ENCODE measurements at places on chromosomes 3 and 15. TPM values are rescaled to one million over a fixed set of nuclear protein-coding genes. Genes with fewer than 3 reads are reported as not detected.
A peak's percentile ranks its signal among the peaks of the same experiment; 100 is the strongest.

- no peak for DNase-seq
Measured at GRCh38 chr3:146502887-146503460, 33.6 kb upstream of the PLSCR2 start.

DNA sequence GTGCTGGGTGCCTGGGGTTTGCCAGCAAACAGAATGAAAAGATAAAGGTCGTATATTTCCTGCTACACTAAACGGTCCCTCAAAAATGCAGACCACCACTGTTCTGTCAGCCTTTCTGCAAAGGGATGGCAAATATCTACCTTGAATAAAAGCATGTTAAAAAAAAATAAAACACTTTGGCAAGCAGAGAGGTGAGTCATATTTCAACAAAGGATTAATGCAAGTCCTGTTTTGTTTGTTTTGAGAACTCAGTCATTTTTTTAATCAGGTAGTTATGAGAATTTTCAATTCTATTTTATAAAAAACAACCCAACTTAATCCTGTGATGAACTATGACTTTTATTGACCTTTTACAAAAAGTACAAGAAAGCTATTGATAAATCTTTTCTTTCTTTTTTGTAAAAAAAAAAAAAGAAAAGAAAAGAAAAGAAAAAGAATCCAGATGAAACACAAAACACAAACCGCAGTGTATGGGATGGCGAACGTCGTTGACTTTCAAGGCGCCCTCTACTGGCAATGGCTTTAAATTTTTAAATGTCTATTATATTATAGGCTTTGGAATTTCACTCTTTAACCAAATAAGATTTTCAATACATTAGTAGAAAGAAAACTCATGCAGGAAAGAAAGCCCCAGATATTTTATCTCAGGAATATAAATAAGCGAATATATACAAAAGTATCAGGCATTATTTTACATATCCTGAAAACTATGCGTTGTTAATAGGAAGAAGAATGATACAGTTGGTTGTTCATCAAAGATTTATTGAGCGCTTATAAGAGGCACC, 87.8 kb downstream of the NCEH1 start:
- DNase-seq = no peak

GRCh38 chr15:26766262-26766661, 6.6 kb downstream of the GABRB3 start:
- DNase-seq = no peak

DNA sequence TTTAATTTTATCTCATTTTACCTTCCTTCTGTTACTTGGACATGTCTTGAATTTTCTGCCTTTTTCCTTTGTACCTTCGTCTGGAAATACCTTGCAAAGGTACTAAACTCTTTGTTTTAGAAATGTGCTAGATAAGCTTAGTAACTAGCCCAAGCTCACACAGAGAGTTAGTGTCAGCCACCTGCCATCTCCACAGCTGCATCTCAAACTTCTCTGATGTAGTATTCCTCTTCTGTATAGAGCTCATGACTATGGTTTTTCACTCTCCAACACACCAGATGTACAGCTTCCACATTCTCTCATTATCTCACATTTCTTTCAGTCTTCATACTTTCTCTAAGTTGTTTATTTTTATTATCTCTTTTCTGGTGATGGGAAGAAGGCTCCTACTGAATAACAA, 516.6 kb upstream of the ROBO2 start:
- no peak for DNase-seq

GRCh38 chr3:16239086-16239770, 25.5 kb downstream of the DPH3 start:
- no peak for DNase-seq

DNA sequence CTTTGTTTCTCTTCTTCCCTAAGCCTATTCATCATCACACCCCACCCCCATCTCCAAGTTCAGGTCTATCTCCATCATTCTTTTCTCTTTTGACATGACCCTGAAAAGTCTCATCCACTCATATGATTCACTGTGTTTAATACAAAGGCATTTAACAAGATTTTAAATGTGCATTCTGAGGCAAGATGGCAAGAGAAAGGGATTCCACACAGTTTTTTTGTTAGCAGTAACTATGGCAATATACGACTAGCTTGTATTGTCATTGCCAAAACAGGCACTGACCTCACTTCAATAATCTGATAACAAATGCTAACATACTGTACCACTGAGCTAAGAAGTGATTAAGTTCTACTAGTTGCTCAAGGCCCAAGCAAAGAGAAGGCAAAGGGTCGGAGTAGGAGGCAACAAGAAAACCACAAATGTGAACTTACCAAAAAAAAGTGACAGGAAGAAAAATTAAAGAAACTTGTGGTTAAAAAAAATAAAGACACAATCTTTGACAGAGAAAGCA, 53.2 kb downstream of the FBN1 start:
- no peak for DNase-seq

- DNase-seq = peak; percentile 66
Measured at GRCh38 chr3:46934498-46935167, 41.9 kb downstream of the CCDC12 start.

DNA sequence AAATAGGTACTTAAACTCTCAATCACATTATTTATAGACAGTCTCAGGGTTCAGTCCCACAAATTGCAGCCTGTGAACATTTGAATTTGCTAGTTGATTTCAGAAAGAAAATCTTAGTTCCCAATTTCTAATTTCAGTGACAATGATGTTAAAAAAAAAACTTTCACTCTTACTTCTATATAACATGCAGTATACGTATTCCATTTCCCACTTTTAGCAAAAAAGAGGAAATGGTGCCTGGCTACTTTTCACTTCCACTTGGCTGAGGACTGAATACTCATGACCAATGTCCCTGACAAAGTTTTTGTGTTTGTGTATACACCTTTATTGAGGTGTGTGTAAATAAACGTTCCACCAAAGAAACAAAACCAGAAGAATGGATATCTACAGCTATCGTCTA, 32.1 kb upstream of the XCR1 start:
- no peak for DNase-seq

DNA sequence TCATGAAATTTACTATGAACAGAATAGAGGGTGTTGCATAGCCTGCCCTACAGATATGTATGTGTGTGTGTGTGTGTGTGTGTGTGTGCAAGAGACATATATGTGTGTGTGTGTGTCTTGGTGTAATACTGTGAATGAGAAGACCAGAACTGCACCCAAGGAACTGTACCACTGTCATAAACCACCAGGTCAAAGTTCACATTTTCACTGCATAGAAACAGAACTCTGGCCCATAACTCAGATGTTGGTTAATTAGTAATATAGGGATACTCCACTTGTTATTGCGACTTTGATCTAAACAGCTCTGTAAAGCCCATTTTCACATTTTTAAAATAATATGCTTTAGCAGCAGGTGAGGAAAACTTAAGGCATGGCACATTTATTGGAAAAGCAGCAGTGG, 111.8 kb downstream of the IGF2BP2 start:
- DNase-seq = no peak

- DNase-seq = no peak
Measured at GRCh38 chr3:101988596-101988995, 139.3 kb downstream of the NFKBIZ start.

DNA sequence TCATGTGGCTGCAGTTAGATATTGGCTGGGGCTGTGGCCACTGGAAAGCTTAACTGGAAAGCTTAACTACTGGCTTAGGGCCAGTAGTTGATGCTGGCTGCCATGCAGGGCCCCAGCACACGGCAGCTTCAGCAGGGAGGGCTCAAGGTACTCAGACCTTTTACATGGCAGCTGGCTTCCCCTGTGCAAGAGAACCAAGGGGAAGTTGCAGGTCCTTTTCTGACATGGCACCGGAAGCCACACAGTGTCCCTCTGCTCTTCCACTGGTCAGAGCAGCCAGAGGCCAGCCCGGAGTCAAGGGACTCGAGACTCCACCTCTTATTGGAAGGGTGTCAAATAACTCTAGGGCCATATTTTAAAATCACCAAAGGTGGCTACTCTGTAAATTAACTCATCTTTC, 24.5 kb downstream of the CCR9 start:
- DNase-seq = no peak

GRCh38 chr3:6771171-6771570, 89.7 kb upstream of the GRM7 start:
- no peak for DNase-seq

GRCh38 chr15:83106994-83107840, at the start of gene TM6SF1:
Gene TM6SF1 (plus strand): TSS chr15:83107645. CDS start chr15:83107681, 36 bp downstream.
- no peak for DNase-seq

GRCh38 chr3:86661817-86662216, 329.1 kb downstream of the VGLL3 start:
- DNase-seq = no peak

DNA sequence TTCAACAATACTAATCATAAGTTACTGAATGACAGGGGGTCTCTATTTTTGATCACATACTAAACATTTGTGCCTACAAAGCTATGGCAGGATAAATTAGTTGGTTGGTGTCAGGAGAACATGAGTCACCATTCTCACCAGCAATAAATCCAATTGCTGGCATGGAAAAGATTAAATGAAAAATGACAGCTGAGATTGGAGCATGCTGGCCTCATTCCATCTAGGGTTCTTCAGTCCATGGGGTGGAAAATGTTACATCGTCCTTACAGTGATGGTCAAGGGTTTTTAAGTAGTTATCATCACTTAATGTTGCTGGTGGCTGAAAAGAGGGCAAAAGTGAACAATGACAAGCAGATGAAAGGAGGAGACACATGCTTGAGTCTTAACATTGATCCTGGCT, 180.1 kb upstream of the BCL6 start:
- no peak for DNase-seq

GRCh38 chr15:84831028-84831427, 13.9 kb downstream of the ALPK3 start:
- DNase-seq = no peak

- no peak for DNase-seq
Measured at GRCh38 chr3:62724503-62724902, 150.7 kb downstream of the CADPS start.

DNA sequence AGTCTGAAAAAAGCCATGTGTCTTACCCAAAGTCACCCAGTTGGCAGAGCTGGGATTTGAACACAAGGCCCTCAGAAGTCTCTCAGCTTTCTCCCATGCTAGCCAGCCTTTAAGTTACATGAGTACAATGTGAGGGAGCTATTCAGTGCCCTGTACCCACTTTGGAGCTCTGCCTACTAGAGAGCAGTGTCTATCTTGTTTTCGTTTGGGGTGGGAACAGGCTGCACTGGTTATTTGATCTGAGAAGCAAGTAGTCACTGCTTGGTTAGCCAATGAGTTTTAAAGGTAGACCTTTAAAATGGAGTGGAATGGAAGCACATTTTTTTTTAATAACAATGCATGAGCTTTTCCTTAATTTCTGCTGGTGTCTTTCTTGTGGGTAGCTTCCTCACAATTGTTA, 231.1 kb upstream of the BHLHE40 start:
- no peak for DNase-seq

- no peak for DNase-seq
Measured at GRCh38 chr3:157410945-157411344, 25.7 kb upstream of the PTX3 start.

GRCh38 chr3:150232992-150233451, 175.1 kb upstream of the TSC22D2 start:
- no peak for DNase-seq

GRCh38 chr15:52143873-52144272, 31.3 kb upstream of the BCL2L10 start:
- no peak for DNase-seq

DNA sequence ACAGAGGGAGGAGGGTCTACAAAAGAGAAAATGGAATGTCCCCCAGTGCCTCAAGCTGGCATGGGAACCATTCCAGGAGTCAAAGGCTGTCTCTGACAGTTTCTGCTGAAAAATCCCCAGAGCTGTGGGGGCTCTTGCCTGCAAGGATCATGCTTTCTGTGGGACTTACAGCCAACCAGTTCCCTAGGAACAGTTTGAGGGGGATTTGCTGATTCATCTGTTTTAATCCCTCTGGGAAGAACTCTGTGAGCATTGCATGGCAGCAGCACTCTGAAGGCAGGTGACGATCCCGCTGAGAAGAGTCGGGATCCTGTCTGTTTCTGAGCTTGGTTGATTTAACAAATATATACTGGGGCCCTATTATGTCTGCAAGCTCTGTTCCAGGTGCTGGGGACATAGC, 176.0 kb downstream of the SSR3 start:
- no peak for DNase-seq

- DNase-seq = peak; percentile 88
Measured at GRCh38 chr3:45226206-45226915, at the start of gene TMEM158. Gene TMEM158 (minus strand): TSS chr3:45226287. CDS start chr3:45226027, 260 bp downstream.

- DNase-seq = no peak
Measured at GRCh38 chr15:23860290-23861245, 173.5 kb upstream of the NDN start.

- peak; percentile 71 for DNase-seq
Measured at GRCh38 chr3:67558426-67558825, 96.0 kb downstream of the SUCLG2 start.

- DNase-seq = no peak
Measured at GRCh38 chr3:63405882-63406281, 127.8 kb downstream of the SYNPR start.

GRCh38 chr3:134527037-134527436, 41.2 kb downstream of the CEP63 start:
- no peak for DNase-seq

- DNase-seq = no peak
Measured at GRCh38 chr3:56985878-56986277, 74.6 kb upstream of the SPATA12 start.

- no peak for DNase-seq
Measured at GRCh38 chr15:75928680-75929608, 25.3 kb downstream of the FBXO22 start.

DNA sequence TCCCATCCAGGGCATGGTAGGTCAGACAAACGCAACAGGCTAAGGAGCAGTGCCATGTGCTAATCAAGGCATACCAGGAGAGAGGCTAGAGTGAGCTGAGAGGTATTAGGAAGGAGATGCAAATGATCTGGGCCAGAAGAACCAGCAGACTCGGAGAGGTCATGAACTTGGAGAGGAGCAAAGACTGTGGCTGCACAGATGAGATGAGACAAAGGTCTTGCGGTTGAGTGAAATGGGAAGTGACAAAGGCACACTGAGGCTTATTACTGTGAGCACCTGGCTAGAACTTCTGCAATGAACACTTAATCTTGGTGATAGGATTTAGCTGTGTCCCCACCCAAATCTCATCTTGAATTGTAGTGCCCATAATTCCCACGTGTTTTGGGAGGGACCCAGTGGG, 380.2 kb downstream of the ULK4 start:
- no peak for DNase-seq

HHLA2 gene
- total RNA-seq = not detected

CSTA gene
- not detected for total RNA-seq

CDAN1 gene
- 7.6 TPM for total RNA-seq

SLC28A2 gene
- total RNA-seq = not detected

DUOXA1 gene
- total RNA-seq = 0.55 TPM

HCN4 gene
- not detected for total RNA-seq

PODXL2 gene
- total RNA-seq = 2.0 TPM

TEX55 gene
- total RNA-seq = not detected

KCNAB1 gene
- total RNA-seq = 1.8 TPM

CATSPER2 gene
- 3.8 TPM for total RNA-seq

CX3CR1 gene
- 0.28 TPM for total RNA-seq

SCAANT1 gene
- not detected for total RNA-seq

TM6SF1 gene
- 2.6 TPM for total RNA-seq

CCDC174 gene
- 20.5 TPM for total RNA-seq

FAM81A gene
- total RNA-seq = 1.8 TPM

IQCF5 gene
- total RNA-seq = not detected

EPHA6 gene
- total RNA-seq = 49.7 TPM

SH2D7 gene
- not detected for total RNA-seq

TTC23 gene
- total RNA-seq = 19.9 TPM

SHISA5 gene
- total RNA-seq = 62.0 TPM

KLHL40 gene
- total RNA-seq = under 0.01 TPM

Data from sigmoid colon (tissue), 7 donors.